Fibroblast of mammary gland (primary cell): ENCODE measurements at places on chromosomes 7 and 10.

DNA sequence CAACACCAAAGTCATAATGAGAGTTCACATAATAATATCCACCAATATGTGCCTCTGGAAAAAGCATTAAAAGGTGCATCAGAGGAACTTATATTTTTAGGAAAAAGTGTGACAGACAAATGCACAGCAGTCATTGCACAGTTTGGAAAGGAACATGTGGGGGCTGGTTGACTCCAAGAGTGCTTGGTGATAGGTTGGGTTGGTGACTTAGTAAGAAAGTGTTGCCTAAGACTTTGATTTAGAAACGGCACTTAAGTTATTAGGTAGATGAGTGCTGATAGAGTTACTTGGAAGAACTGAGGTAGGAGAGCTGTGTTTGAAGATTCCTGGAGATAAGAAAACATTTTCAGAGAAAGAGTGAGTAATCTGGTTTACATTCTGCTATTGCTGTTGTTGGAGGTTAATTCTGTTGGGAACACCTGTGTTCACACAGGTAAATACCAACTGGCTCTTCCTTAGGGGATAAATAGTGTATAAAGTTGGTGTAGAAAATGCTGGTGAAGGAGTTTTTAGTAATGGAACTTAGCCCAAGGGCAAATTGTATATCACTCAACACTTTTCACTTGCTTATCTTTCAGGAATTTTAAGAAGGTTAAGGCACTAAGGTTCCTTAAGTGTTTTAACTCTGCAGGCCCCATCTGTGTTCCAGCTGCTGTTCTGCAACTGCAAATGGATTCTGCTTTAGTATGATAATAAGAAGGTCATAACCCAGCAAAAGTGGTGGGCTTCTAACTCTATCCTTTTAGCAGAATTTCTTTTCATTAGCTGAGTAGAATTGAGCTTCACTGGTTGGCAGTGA, 196.1 kb downstream of the NSUN6 start:
- DNase-seq, result no peak

GRCh38 chr7:30166155-30166840, 31.5 kb downstream of the MTURN start:
- DNase-seq, result peak; percentile 13

- DNase-seq, result no peak
These were observed 212.7 kb upstream of the PHYHIPL start for GRCh38 chr10:58963723-58964124.

DNA sequence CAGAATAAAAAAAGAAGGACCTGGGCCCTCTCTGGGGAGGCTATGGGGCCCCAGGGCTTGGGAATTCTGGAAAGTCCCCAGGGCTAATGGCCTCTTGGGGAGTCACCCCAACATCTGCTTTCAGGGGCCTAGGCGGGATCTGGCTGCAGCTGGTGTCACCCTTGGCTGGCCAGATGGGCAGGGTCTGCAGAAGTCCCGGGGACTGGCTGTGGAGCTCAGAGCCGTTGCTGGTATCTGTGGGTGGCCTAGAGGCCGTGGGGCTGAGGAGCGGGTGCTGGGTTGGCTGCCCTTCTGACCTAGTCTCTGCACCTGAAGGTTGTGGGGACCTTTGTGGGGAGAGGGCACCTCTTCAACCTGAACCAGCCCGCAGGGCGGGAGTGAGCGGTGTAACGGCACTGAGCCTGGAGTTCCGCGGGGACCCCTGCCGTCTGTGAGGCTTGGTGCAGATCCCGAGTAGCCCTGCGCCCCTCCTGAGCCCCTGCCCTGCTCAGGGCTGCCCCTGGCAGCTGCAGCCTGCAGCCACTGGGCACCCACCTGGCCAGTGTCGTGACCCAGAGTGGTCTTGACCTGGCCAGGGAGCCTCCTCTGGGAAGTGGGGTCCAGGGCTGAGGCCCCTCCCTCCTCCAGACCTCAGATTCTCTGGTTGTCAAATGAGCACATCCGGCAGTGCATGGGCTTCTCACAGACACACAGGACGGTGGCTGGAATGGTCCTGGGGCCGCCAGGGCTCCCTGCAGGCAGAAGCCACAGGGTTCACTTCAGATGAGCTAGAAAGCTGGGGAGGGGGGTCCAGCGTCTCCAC, 51.5 kb downstream of the UNCX start:
- DNase-seq, result no peak

GRCh38 chr7:149662591-149663095, 110.7 kb downstream of the ZNF467 start:
- peak; percentile 72 for DNase-seq

- no peak for DNase-seq
These were observed 101.0 kb downstream of the CELF2 start for GRCh38 chr10:11118686-11119085.

- no peak for DNase-seq
These were observed 30.0 kb downstream of the EEPD1 start for GRCh38 chr7:36182854-36183604.

- no peak for DNase-seq
These were observed 38.6 kb downstream of the ZCCHC24 start for GRCh38 chr10:79406683-79407422.

GRCh38 chr10:69107176-69107490, 16.8 kb upstream of the VPS26A start:
- DNase-seq, result no peak

- no peak for DNase-seq
These were observed 148.8 kb downstream of the CHRM2 start for GRCh38 chr7:137017221-137017620.

GRCh38 chr7:140212100-140212881, 35.5 kb upstream of the KDM7A start:
- DNase-seq, result peak; percentile 86

GRCh38 chr7:20354610-20355528, 24.2 kb downstream of the ITGB8 start:
- DNase-seq, result no peak

- DNase-seq, result peak; percentile 58
These were observed 57.5 kb downstream of the MDFIC start for GRCh38 chr7:114979388-114979787.

DNA sequence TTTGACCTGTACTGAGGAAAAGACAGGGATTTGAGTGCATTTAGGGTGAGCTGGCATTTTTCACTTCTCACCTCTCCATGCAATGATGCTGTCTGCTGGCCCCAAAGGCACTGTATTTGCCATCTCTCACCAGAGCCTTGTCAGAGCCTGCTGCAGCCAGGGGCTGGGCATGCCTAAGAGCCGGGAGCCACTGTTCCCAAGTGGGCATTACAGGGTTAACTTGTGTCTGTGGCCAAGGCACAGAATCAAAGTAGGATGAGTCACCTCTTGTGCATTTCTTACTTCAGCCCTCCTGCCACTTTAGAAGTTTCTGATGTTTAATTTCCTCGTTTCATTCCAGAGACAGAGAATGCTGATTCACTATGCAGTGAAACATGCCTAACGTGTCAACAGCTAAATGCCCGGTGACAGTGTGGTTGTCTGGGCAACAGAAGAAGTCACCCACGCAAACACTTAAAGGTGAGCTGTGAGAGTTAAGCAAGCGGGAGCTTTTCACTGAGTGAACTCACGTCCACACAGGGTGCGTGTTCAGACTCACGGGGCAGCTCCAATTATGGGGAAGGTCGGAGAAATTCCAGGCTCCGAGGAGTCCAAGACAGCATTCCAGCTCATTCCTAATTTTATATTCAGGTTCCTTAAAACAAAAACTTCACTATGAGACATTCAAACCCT, 57.1 kb upstream of the IGFBP3 start:
- DNase-seq, result peak; percentile 95

GRCh38 chr7:2803342-2803692, 40.8 kb downstream of the GNA12 start:
- DNase-seq, result no peak

GRCh38 chr7:128188396-128189230, 52.5 kb upstream of the LEP start:
- no peak for DNase-seq

DNA sequence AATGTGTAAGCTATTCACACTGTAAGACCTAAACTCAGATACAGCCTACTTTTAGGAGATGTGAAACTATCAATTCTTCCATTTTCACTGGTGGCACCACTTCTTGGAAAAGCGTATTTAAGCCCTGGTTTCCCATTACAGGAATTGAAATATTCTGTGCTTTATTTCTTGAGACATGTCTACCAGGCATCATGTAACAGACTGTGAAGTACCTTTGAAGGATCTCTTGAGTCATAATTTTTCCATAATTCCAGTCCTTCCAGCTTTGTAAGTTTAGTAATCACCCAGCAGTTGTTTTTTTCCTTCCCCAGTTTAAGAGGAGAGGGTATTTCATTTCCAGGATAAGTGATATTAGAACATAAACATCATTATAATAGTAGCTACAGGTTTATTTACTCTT, 186.0 kb upstream of the PRPS1L1 start:
- no peak for DNase-seq

GRCh38 chr10:24982319-24983112, 30.1 kb upstream of the PRTFDC1 start:
- no peak for DNase-seq

DNA sequence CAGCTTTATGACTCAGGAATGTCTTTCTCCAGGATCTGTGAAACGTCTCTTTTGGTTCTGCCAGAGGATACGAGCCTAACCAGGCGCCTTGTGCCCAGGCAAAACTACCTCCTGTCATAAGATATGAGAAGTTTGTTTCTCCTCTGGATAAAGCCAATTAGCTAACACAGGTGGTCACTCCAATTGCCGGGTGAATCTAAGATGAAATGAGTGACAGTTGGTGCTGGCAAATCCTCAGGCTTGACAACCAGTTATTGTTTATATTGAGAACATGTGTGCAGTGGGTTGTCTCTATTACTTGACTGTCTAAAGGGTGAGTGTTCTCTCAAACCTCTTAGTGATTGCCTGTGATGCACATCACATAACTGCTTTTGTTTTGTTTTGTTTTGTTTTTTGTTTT, 449.1 kb downstream of the XPNPEP1 start:
- DNase-seq, result no peak

DNA sequence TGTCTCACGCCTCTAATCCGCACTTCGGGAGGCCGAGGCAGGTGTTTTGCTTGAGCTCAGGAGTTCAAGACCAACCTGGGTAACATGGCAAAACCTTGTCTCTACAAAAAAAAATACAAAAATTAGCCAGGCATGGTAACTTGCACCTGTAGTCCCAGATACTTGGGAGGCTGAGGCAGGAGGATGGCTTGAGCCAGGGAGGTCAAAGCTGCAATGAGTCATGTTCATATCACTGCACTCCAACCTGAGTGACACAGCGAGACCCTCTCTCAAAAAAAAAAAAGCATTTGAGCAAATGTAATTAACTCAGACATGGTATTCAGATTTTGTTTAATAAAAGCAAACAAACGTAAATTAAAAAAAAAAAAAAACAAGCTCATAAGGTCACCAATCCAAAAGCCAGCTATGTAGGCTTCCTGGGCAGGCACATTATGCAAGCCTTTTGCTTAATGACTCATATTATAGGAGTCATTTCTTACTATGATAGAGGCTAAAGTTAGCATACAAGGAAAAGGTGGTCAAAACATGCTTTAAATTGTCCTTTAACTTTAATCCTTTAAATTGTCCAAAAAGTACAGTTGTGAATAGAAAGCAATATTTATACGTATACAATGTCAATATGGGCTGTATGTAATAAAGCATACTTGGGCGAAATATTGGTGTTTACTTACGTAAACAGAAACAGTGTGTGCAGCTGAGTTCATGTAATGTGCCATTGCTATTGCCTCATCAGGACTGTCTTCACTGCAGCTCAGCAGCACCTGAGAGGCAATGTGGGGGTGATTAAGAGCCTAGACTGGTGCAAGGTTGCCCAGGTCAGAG, 13.0 kb downstream of the AKR1D1 start:
- DNase-seq, result peak; percentile 36

DNA sequence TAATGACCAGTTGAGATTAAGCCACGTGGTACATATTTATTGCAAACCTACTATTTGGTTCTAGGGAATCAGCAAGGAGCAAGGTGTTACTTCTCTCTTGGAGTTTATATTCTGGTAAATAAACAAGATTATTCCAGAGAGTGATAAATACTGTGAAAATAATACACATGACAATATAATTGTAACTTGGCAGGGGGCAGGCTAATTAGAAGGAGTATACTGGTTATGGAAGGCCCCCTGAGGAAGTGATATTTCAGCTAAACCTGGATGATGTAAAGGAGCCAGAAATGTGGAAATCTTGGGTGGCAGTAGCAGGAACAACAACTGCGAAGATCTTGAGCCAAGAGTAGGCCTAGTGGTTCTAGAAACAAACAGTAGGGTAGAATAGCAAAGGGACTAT, 111.8 kb downstream of the SDK1 start:
- DNase-seq, result no peak

GRCh38 chr7:7884855-7885254, 83.7 kb upstream of the GLCCI1 start:
- peak; percentile 74 for DNase-seq

DNA sequence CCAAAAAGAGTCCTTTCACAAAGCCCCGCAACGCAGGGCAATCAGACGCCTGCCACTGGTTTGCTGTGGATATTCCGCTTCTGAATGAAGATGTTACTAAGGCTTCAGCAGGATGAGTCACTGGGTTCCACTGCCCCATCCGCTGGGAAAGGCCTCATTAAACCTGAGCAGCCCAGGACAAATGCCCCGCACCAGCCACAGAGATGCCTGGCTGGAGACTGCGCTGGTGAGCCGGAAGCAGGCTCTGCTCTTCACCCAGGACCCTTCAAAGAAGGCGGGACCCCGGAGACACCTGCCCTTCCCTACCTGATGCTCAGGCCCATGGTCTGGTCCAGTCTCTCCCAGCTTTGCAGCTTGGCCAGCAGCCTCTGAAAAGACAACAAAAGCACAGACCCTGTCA, 19.8 kb downstream of the MAD1L1 start:
- DNase-seq, result no peak

- DNase-seq, result peak; percentile 54
These were observed 818.6 kb downstream of the GRID1 start for GRCh38 chr10:85548034-85548433.

GRCh38 chr10:35336084-35336831, at the start of gene CCNY:
Gene CCNY (plus strand): TSS chr10:35336509. CDS start chr10:35337054, 545 bp downstream.
- peak; percentile 40 for DNase-seq

DNA sequence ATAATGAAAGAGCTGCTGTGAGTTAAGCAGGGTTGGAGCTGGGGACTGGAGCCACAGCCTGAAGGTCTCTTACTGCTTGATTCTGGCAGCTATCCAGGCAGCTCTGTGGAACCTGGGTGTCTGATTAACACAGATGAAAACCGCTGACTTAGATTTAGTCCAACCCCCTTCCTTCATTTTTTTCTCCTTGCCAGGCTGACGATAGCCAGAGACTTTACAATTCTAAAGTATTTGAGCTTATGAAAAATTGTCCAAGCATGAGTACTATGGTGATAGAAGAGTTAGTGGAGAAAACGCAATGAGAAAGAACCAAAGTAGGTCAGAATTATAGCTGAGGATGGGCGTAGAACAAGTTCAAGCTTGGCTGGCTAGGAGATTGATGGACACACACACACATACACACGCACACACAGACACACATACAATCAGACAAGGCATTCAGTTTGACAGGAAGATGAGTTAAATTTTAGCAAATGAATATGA, 13.5 kb upstream of the GPR85 start:
- DNase-seq, result peak; percentile 50

GRCh38 chr10:63155388-63156020, 22.4 kb downstream of the NRBF2 start:
- DNase-seq, result no peak

DNA sequence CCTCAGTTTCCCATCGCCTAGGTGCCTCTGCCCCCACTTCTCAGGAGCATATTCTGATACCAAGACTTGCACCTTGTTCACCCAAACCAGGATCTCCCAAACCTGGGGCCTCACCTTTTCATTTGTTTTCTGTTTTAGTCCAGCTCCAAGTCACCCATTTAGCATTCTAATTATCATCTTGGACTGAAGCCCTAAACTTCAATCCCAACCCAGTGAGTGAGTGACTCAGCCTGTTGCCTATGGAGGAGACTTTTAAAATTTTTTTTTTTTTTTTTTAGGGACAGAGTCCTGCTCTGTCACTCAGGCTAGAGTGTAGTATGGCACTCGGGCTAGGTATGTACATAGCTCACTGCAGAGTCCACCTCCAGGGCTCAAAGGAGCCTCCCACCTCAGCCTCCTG, 378.9 kb upstream of the AUTS2 start:
- no peak for DNase-seq
